Urinary bladder (tissue), 4 donors: ENCODE measurements at places on chromosomes 11 and 22. TPM values are rescaled to one million over a fixed set of nuclear protein-coding genes. Genes with fewer than 3 reads are reported as not detected.

The C11orf91 gene
- not detected for total RNA-seq

The GTSE1 gene
- total RNA-seq = 6.6 TPM

The ELMOD1 gene
- total RNA-seq = 1.6 TPM

The SYT13 gene
- total RNA-seq = 0.37 TPM

The TREH gene
- total RNA-seq = not detected

GRCh38 chr22:44211946-44212930, 31.5 kb downstream of the PARVG start:
- no peak for DNase-seq

DNA sequence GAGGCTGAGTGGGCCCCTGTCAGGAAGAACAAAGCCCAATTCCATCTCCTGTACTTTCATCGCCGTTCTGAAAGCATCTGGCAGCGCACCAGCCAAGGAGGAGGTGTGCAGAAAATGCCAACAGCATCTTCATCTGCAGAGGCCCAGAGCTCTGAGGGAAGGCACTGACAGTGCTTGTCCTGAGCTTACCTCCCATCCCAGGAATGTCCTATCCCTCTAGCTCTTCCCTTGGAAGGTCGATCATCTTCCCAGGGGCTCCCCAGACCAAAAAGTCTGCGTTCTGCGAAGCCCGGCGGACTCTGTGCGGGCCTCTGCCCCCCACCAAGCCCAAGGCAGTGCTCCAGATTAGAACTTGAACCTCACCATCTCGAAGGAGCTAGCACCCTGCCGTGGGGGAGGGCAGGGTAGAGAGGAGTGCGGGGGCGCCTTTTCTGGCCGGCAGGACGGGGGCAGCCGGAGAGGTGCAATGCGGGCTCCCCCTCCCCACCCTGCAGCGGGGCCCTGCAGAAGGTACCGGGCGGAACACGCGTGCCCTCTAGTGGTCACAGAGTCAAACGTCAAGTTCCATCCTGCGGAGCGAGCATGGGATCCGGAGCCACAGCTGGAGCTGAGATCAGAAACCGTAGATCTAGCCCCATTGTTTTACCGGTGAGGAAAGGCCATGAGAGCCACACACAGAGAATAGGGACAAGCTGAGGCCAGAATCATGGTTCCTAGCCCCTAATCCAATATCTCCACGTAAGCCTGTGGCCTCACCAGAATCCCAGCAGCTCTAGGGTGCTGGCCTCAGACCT, 5.0 kb downstream of the SCN2B start:
- DNase-seq = peak; percentile 28

GRCh38 chr11:44379141-44380008, 69.4 kb upstream of the ALX4 start:
- no peak for DNase-seq

- no peak for DNase-seq
Measured at GRCh38 chr11:86978756-86979608, 23.8 kb upstream of the FZD4 start.

- no peak for DNase-seq
Measured at GRCh38 chr22:43222262-43222661, 35.3 kb upstream of the TTLL12 start.

GRCh38 chr11:10385696-10386095, 69.4 kb upstream of the AMPD3 start:
- no peak for DNase-seq

DNA sequence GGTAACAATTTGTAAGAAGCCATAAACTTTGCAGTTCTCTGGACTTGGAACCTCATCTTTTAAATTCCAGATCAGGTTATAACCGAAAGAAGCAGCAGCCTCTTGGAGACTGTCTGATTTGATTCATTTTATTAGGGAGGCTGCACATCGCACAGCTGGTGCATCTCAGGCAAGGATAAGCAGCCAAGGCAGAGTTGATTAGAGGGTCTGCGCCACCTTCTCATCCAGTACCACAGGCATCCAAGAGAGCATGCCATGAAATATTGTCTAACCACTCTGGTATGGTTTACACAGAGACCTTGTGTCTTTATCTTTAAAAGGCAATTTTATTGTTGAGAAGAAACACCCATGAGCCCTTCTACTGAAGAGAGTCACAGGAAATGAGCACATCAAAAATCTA, 16.2 kb upstream of the CWF19L2 start:
- peak; percentile 21 for DNase-seq

DNA sequence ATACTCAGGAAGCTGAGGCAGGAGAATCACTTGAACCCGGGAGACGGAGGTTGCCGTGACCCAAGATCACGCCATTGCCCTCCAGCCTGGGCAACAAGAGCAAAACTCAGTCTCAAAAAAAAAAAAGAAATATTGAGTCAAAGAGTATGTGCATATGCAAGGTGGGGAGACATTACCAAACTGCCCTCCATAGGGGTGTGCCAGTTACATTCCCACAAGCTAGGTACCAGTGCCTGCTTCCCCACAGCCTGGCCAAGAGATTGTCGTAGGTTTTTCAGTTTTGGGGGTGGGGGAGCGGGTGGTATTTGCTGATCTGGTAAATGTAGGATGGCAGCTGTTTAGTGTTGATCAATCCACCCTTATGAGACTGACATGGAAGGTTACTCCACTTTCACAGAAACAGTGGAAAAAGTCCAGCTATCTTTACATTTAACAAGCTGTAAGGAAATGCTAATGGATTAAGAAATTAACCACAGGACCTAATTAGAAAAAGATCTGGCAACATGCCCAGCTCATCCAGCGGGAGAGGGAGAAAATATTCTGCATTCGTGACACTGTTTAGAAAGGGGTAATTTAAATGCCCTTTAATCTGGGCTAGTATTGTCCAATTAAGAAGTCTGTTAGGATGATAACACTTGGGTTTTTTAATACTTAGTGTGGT, 89.4 kb downstream of the PACS1 start:
- DNase-seq = no peak
